ENCODE measurements at places on chromosomes 3 and 15.

DNA sequence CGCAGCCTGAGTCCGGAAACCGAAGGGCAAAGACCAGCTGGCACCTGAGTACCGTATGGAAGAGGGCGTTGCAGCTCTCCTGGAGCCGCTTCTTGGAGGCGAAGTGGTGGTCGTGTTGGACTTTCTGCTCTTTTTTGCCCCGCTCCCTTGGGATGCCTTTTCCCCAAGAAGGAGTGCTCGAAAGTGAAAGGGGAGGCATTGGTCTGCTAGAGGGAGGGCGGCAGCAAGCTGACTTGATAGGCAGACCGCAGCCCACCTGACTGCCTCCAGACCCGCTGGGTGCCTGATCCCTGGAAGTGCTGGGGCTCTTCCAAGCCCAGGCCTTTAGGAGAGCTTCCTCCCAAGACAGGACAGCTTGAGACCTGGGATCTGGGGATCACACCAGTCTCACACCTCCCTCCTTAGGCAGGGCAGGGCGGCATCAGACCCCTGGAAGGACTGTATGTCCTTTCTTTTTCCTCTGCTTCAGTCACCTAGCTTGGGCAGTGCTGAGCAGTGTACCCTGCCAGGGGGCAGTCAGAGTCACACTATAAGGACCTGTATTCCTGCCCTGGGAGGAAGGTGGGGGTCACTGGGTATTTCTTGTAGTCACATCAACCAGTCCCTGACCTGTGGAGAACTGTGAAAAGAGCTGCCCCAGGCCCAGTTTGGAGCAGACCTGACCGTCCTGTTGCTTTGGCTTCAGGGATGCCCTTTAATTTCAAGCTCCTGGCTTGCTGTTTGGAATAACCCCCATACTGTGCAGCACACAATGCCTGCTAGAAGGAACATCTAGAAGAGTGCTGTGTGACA, 2.1 kb downstream of the ACVR2B start:
- DNase-seq = peak; percentile 44

DNA sequence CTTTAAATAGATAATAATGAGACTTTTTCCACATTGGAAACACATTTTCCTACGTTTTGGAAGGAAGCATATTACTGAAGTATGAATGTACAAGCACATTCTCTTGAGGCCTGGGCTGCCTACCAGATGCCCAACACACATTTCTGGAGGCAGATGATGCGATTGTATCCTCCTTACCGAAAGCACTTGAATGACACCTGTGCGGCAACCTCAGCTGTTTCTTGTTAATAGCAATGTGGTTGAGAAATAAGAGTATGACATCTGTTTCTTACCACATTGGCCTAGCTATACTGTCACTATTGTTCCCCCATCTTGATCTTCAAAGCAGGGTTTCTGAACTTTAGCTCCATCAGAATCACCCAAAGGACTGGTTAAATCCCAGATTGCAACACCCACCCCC, 84.8 kb downstream of the ARPP21 start:
- no peak for DNase-seq

GRCh38 chr15:51024735-51025453, 69.8 kb downstream of the TNFAIP8L3 start:
- DNase-seq = peak; percentile 19

GRCh38 chr3:1139071-1139470, 46.2 kb downstream of the CNTN6 start:
- DNase-seq = no peak

- peak; percentile 34 for DNase-seq
Measured at GRCh38 chr15:28107111-28107903, 8.2 kb upstream of the OCA2 start.

DNA sequence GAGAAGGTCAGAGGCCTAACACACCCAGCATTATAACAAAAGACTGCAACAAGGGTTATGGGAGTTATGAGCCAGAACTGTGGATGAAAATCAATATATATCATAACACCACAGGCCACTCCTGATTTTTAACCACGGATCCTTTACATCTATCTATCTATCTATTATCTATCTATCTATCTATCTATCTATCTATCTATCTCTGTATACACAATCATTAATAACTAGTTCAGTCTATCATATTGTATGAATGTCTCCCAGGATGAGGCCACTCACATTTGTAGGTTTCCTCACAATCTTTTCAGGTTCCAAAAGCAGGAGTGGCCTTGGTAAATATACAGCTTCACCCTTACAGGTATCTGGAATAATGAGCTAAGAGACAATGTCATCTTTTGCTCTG, 94.2 kb downstream of the PDCD6IP start:
- DNase-seq = no peak

GRCh38 chr3:94011233-94011711, 17.1 kb downstream of the STX19 start:
- no peak for DNase-seq

DNA sequence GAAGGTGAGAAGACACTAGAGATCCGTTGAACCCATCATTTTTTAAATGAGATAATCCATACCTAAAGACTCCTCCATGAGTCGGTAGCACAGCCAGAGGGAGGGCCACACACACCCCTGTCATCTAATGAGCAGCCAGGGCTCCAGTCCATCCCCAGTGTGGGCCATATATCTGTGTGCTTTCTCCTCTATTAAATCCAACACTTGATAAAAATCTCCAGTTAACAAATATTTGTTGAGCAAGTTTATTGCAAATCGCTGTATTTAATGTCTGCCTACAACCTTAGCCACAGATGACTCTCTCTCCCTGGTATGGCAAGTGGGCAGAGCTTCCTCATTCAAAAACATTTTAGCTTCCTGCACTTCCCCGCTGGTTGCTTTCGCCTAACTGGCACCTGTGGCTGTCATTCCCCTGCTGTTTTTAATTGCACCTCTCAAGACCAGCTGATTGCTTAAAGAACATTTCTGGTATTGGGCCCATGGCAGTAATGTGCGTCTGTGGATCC, 82.8 kb downstream of the SMAD3 start:
- peak; percentile 68 for DNase-seq

DNA sequence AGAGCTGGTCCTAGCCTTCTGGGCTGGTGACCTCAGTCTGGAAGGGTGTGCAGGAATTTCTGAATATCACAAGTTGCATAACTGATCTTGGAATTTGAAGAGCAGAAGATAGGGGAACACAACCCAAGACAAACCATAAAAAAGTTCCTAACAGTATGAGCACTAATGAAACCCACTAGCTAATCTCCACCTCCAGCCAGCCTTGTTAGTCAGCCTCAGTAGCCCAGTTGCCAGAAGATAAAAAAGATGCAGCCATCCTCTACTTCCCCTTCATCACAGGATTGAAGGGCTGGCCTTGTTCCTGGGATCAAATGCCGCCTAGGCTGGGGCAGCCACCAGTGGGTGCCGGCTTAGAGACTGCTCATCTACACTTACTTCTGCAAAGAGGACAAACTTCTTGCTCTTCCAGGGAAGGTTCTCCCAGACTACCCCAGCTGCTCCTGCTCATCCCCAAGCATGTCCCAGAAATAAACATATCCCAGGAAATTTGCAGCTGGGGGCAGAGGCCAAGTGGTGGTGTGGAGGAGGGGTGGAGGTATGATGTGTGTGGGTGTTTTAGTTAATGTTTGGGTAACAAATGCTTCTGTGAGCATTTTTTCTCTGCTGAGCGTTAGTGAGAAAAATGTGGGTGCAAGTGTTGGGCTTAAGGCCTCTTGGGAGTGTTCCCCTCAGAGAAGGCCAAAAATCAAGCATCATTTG, 9.2 kb upstream of the ITGA11 start:
- DNase-seq = no peak

DNA sequence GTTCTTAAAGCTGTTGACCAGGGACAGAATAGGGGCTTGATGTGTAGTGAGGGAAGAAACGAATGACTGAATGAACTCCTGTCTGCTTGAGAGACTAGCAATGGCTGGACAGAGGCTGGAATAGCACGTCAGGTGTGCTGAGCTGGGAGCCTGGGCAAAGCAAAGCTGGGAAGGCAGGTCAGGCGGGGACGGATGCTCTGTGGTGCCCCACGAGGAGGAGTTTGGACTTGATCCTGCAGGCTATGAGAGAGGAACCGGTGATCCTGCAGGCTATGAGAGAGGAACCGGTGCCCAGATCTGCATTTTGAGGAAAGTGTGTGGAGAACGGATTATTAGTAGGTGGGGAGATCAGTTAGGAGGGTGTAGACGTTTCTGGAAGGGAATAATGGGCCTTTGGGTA, 31.3 kb upstream of the PSTPIP1 start:
- DNase-seq = no peak

- DNase-seq = no peak
Measured at GRCh38 chr15:29283381-29283780, 13.8 kb upstream of the NSMCE3 start.

- DNase-seq = peak; percentile 87
Measured at GRCh38 chr3:169430707-169431404, 232.7 kb downstream of the MECOM start.

GRCh38 chr3:61591300-61591699, 29.9 kb downstream of the PTPRG start:
- no peak for DNase-seq

DNA sequence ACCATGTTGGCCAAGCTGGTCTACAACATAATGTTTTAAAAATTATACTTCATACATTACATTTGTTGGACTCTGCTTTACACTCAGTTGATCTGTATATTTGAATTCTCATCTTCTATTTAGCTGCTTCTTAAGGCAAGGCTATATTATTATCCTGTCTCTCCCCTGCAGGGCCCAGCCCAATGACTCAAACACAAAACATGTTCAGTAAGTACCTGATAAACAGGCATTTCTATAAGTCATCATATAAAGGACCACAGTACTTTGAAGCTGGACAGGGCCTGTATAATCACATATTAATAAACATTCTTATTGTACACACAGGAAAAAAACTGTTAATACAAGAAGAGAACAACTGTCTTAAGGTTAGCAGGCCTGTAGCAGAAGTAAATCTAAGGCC, 36.2 kb downstream of the NGLY1 start:
- peak; percentile 4 for DNase-seq

GRCh38 chr3:167054926-167055325, 325.2 kb downstream of the ZBBX start:
- DNase-seq = no peak

DNA sequence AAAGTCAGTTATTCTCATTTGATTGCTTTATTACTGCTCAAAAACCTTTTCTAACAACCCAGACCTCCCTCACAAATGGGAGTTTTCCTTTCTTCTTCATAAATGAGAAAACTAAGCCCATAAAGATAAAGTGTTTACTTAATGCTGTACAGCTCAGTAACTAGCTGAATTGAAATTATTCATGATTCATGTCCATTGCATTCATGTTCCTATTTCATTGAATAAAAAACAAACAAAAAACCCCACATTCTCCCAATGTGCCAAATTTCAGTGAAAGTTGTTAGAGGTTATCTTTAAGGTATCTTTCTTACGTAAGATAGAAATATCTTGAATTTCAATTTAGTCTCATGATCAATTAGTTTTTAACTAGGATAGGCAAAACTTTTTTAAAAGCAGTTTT, 2.8 kb downstream of the PLSCR2 start:
- DNase-seq = no peak

DNA sequence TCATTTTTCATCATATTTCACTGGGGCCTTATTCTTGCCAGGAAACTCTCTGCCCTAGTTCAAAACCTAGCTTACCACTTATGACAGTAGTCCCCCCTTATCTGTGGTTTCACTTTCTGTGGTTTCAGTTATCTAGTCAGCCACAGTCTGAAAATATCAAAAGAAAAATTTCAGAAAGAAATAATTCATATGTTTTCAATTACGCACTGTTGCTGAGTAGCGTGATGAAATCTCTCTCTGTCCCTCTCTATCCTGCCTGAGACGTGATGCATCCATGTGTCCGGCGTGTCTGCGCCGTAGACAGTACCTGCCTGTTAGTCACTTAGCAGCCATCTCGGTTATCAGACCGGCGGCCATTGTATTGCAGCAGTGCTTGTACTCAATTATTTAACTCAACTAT, 369.9 kb upstream of the MCTP2 start:
- DNase-seq = no peak

GRCh38 chr15:89747708-89748682, 3.1 kb downstream of the MESP1 start:
- DNase-seq = no peak

- no peak for DNase-seq
Measured at GRCh38 chr3:163924600-163924999, 1153.7 kb downstream of the SI start.

DNA sequence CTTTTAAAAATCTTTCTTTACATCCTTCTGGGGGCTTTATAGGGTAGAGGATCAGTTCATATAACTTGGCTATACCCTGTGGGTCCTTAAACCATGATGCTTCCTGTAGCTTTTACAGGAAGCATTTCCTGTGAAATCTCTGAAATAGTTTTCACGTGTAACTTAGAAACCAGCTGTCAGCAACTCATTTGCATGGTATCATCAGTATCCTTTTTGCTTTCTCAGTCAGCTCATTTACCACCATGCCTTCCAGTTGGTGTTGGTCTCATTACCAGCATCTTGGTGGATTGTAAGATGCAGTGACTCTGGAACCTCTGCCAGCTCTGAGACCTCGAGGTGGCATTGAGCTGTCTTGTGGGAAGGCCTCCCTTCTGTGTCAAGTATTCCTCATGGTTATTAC, 96.7 kb upstream of the MYZAP start:
- DNase-seq = peak; percentile 9

GRCh38 chr3:193049935-193050334, 132.3 kb upstream of the MB21D2 start:
- no peak for DNase-seq

DNA sequence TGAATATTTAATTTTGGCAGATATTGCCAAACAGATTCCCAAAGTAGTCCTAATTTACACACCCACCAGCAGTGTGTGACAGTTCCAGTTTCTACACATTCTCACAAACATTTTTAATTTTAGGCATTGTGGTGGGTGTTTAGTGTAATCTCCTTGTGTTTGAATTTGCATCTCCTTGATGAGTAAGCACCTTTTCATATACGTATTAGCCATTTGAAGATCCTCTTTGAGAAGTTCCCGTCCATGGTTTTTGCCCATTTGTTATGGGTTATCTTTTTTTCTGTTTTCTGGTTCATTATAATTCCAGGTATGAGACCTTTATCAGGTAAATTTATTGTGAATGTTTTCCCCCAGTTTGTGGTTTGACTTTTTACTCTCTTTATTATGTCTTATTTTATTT, 2.3 kb upstream of the TM4SF19 start:
- DNase-seq = no peak

DNA sequence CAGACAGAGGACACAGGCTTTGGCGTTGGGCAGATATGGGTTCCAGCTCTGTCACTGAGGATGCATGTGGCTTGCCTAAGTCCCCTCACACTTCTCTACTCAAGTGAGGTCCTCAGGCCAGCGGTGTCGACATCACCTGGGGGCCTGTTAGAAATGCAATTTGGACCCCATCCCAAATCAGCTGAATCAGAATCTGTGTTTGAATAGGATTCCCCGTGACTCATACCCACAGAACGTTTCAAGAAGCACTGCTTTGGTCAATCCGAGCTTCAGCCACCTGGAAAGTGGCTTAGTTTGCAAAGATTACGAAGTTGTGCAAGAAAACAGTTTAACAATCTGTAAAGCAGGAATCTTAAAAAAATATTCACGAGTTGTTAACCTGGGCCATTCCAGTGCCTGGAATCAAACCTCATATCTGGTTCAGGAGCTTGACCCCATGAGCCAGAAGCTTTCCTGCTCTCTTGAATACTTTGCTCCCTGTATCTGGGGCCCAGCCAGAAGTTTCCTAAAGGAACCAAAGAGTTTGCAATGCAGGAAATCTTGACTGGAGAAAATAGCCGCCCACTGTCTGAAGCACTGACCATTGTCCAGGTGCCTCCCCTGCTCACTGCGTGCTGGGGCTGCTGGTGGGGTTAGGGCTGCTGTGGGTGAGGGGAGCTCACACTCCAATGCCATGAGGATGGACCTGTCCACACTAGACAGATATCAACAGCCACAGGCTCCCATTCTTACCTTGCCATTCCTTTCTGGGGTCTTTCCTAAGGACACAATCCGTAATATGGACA, 208.5 kb upstream of the LINGO1 start:
- peak; percentile 89 for DNase-seq

All from cardiac fibroblast (primary cell).